ENCODE measurements at places on chromosomes 16 and 17.

- no peak for DNase-seq
Observed at GRCh38 chr16:26643519-26643918, 423.2 kb upstream of the C16orf82 start.

DNA sequence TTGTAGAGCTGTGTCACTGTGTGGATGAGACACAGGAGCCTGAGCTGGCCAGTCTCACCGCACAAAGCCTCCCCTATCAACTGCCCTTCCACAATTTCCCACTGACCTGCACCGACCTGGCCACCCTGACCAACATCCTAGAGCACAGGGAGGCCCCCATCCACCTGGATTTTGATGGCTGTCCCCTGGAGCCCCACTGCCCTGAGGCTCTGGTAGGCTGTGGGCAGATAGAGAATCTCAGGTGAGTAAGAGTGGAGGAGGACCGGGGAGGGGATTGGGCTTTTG is 37.4 kb downstream of the NLRC5 start:
- DNase-seq = no peak

GRCh38 chr17:75707079-75707571 is 14.1 kb upstream of the ITGB4 start:
- no peak for DNase-seq

DNA sequence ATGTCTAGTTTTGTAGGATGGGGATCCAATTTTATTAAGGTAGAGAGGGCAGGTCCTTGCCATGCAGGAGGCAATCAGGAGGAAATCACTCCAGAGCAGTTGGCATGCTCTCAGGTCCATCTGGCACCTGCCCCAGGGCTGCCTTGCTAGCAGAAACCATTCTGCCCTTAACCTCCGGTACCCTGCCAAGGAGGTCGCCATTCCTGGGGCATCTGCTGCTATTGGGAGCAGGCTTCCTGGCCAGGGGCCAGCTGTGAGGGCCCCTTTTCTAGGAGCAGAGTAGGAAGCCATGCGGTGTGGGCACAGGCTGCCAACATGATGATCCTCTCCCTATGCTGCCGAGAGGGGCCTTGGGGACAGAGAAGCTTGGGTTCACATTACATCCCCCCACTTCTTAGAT is 47.6 kb upstream of the MGAT5B start:
- no peak for DNase-seq

DNA sequence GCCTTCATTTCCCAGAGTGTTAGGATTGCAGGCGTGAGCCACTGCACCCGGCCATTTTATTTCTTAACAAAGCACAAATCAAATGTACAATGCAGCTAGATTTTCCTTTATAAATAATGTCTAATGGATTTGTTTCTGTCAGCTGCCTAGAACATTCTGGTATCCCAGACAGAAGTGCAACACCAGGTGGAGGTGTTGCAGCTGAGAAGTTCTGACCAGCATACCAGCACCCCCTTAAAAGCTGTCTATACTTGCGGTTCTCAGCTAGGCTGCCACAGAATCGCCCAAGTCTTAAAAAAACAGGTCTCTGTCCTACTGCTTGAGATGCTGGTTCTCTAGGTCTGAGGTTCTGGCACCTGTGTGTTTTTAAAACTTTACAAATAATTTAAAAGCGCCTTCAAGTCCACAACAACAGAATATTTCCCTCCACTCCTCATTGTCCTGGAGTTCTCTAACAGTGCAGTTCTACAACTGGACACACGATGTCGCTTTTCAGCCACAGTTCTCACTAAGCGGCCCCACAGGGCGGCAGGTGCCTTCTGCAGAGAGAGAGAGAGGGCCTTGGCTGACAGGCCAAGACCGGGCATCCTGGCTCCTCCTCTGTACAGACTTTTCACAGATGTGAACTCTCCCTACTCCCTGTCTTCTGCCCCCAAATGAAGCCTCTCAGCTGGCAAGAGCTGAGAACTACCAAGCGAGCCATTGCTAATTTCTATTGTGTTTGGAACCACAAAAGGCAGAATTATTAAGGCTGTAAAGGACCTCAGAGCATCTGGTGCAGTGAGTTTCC is 32.6 kb upstream of the MEOX1 start:
- no peak for DNase-seq

DNA sequence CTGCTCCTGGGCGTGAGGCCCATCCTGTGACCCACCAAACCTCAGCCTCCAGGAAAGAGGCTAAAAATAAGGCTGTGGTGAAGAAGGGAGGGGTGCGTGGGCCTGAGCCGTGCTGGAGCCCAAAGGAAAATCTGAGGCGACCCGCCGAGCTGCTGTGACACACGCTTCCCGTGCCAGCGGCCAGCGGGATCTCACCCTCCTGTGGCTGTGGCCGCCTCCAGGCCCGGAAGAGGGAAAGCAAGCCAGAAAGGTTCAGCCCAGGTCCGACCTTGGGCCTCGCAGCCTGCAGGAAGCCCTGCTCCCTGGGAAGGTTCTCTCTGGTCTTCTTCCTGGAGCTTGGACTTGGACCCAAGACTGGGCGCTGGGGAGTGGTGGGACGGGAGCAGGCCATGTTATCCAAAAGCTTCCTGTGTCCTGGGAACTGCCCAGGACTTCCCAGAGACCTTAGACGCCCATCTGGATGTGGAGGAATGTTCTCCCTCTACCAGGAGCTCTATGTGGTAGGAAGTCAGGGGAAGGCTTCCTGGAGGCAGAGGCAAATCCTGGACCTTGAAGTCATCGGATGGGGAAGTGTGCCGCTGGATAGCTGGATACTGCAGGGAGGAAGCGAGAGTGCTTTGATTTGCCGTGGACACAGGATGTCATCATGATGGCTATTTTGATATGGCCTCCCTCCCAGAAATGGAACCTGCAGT is 11.4 kb downstream of the SPNS2 start:
- no peak for DNase-seq

GRCh38 chr16:53404959-53405358 is 29.3 kb upstream of the RBL2 start:
- no peak for DNase-seq

GRCh38 chr17:8146381-8147140 is 5.6 kb downstream of the PER1 start:
- no peak for DNase-seq

GRCh38 chr16:8583732-8584131 is 6.6 kb downstream of the TMEM114 start:
- DNase-seq = no peak
